Kidney capillary endothelial cell (primary cell): ENCODE measurements at places on chromosomes 4 and X.

DNA sequence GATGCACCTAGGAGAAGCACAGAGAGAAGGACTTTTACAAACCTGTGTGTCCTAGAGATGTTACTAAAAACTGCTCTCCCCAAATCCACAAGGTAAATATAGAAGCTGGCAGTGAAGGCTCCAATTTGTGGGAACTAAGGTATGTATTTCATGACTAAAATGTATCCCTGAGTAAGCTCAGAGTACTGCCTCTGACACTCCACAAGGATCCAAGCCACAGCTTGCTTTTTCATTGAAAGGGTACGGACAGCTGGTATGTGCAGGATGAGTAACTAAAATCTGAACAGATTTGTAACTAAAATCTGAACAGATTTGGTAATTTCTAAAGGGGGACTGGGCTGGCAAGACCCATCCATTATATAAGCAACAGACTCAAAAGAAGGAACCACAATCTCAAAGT lies 187.6 kb downstream of the DCLK2 start:
- no peak for DNase-seq

DNA sequence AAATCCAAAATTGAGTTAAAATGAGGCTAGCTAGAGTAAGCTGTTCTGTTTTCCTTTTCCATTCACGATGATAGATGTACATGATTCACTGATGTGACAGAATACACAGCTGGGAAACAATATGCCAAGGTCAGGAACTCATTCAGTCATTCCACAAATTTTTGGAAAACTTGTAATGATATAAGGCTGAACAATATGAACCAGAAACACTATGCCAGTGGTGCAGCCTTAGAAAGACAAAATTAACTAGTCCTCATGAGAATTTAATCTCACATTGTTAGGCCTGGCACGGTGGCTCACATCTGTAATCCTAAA lies 50.0 kb upstream of the NDST3 start:
- DNase-seq: no peak

- peak; percentile 51 for DNase-seq
Measured at GRCh38 chrX:139932901-139933796, at the start of gene ATP11C. ATP11C (minus strand) TSS chrX:139933053; CDS start chrX:139932042, 1,011 bp downstream.

DNA sequence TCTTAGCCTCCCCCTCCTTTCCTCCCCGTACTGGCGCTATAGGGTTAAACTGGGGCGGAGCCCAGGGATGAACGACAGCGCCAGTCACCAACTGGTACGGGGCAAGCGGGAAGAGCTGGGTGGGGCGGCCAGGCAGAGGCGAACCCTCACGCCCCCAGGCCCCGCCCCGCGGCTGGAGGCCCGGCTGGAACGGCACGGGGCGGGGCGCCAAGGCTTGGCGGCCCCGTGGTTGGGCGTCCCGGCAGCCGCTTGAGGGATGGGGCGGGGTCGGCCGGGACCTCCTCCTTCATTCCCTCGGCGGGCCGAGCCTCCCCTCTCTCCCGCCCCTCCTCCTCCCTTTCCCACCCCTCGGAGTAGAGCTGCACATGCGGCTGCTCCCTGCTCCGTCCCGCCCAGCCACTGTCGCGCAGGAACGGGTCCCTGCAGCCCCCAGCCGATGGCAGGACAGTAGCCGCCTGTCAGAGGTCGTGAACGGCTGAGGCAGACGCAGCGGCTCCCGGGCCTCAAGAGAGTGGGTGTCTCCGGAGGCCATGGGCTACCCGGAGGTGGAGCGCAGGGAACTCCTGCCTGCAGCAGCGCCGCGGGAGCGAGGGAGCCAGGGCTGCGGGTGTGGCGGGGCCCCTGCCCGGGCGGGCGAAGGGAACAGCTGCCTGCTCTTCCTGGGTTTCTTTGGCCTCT lies at the start of gene EDA:
EDA (plus strand) TSS at position 335 of the 678 bp plus-strand sequence.
- DNase-seq: peak; percentile 42

DNA sequence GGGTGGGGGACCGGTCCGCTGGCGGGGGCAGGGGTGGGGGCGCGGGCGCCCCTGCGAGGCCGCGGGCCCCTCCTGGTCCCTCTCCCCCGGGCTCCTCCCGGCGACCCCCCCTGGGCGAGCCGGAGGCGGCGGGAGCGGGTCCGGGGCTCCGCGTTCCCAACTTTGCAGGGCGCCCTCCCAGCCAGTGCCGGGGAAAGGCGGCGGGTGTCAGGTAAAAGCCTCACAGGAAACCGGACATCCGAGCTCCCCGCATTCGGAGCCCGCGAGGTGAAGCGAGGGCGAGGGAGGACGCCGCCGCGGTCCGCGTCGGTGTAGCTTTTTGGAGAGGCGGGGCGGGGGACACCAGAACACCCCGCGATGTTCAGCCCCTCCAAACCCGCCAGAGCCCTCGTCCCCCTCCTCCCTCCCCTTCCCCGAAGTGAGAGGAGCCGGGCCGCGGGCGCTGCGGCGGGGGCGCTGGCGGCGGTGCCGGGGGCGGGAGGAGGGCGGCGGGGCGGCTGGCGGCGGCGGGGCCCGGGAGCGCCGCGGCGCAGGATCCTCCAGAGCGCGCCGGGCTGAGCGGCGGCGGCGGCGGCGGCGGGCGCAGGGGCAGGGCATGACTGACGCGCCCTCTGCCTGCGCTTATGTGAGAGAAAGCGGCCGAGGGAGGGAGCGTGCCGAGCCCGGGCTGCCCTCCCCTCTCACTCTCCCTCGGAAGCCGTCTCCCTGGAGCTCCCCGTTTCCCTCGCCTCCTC lies at the start of gene VEGFC:
VEGFC (minus strand) TSS at position 597 of the 734 bp plus-strand sequence. CDS start 611 bp downstream, outside the sequence.
- DNase-seq: no peak

GRCh38 chrX:33721927-33722326 lies 410.2 kb downstream of the FAM47A start:
- no peak for DNase-seq

DNA sequence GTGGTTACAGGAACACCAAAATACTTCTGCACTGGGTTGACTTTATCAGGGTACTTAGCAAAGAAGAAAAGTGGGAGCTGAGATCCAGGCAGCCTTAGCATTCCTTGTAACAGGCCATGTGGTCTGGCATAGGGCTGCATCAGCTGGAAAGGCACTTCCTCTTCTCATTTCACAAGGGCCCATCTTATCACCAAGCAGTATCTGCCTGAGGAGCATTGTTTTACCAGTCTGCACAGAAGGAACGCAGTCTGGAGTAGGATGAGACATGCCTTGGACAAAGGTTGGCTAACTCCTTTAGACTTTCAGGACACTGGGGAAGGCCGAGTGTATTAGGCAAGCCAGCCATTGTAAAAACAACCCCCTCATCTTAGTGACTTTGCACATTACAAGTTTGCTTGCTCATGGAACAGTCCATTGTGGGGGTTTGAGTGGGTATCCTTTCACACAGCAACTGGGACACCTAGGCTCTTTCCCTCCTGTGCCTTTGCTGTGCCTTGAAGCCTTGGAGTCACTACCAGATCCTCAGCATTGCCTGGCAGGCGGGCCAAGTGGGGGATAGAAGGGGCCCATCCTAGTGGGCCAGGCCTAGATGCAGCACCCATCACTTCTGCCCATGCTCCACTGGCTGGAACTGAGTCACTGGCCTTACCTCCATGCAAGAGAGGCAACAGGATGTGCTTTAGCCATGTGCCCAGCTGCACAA lies 4.6 kb downstream of the SUV39H1 start:
- DNase-seq: no peak

GRCh38 chrX:31331015-31331414 lies 259.2 kb upstream of the FTHL17 start:
- no peak for DNase-seq

DNA sequence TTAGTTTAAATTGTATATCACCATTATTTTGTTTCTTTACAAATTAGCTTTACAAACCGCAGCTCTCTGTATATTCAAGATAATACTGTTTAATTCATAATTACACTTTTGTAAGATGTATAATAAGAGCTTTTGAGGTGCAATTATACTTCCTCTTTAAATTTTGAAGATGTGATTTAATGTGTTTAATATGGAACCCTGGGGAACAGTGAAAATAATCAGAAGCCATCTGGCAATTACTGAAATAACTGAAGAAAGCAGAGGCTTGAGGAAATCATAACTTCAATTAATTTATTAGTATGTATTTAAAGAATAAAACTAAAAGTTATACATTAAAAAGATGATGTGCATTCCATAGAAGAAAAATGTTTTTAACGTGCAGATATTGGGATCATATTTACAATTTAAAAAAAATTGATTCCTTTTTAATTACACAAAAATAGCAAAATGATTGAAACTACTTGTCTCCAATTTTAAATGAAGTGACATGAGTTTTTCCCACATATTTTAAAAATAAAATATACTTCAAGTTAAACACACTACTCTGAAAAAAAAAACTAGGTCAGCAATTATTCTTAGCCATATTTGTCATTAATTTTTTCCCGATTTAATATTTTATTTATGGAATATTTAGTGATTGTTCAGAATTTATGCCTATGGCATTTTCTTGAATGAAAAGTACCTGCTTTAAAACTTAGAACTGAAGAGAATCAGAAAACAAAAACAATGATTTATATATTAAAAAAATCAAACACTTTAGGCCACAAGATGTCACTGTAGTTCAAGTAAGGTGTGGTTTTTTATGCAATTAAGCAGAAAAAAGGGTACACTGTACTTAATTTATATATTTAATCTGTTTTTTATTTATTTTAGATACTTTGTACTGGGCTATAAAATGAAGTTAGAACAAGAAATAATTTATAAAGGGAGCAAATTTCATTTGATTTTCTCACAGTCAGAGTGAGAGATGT lies 942.7 kb upstream of the NDST4 start:
- peak; percentile 22 for DNase-seq

DNA sequence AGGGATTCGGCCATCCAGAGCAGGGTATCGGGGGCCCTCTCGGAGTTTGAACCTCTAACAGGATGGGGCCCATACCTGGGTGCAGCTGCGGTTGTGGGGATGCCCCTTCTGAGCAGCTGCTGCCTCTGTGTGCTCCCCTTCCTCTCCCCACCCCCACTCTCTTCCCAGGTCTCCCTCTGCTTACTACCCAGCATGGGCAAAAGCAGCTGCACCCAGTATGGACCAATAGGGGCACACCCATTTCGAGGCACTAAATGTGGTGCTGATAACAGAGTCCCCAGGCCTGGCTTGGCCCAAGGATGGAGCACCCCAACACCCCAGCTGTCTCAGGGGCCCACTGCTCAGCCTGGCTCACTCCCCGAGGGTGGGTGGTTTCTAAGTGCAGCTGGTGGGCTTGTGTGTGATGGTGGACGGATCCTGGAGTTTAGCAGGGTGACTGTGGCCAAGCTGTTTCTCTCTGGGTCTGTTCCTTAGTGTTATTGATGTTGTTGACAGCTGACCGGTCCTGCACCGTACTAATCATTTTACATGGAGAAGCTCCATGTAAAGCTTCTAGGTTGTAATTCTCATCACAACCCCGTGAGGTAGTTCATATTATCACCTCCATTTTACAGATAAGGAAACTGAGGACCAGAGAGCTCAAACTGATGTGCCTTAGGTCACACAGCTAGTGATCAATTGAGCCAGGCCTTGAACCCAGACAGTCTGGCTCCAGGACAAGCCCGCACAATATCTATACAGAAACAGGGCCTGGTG lies 13.1 kb upstream of the KIAA0232 start:
- DNase-seq: no peak

GRCh38 chr4:46852800-46853199 lies 56.2 kb downstream of the COX7B2 start:
- DNase-seq: no peak

GRCh38 chrX:130885508-130885907 lies 17.5 kb downstream of the ENOX2 start:
- DNase-seq: no peak

DNA sequence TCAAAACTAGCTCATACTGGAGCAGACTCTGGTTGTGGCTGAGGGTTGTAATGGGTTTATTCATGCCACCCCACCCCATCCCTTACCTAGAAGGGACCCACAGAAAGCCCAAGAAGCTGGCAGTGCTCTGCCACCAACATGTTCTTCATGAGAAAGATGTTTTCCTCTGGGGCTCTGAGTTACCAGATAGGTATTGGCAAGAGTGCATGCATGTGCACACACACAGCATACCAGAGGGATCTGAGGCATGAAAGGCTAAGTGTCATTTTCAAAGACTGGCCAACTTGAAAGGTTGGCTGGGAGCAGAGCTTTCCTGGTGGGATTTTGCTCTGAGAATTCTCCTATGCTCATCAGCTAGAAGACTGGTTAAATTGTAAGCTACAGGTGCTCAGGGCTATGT lies 65.2 kb downstream of the PHOX2B start:
- DNase-seq: no peak

DNA sequence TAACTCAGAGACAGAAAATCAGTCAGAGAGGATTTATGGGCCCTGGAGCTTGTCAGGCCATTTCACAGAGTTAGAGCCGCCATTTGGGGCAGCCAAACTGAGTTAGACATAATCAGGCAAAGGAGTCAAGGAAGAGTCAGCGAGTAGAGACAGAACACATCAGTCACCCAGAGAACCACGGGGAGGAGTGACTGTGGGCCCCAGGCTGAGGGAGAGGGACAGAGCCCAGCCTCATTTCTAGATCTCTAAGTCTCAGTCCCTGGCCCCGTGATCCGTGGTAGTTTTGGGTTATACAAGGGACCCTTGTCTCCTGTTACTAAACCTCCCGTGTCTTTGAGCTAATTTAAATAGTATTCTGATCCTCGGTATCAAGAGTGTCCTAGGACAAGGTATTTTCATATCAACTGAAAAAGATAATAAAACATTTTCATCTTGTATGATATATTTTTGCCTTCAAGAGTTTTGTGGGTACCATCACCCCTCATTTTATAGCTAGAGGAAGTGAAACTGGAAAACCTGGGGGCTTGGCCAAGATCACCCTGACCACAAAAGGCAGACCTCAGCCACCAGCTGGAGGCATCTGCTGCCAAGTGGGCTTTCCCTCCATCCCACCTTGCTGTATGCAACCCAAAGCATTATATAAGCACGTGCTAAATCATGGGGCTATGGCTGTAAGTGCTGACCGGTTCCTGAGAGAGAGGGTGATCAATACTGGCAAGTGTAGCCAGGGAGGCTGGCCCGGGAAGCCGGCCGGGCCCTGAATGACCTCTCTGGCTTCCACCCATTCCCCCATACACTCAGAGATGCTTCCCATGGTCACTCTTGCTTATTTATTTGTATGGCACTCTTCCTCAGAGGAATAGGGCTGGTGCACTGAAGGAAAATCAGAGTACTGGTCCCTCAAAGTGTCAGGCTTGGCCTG lies 204.1 kb downstream of the BCOR start:
- DNase-seq: no peak

DNA sequence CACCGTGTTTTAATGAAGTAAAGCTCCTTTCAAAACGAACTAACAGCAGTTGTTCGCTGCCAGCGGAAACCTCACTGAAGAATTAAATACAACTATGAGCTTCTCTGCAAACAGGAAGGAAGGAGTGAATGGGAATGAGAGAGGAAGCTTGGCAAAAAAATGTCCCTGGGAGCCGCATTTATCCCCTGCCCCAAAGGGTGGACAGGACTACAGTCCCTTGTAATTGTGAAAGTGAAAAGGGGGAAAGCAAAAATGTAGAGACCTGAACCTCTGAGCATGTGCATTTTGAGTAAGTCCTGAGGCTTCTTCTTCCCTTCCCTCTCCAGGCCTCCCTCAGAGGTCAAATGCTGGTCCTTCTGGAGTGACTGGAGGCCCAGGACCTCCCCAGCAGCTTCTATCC lies 53.8 kb upstream of the BMP2K start:
- DNase-seq: no peak

- no peak for DNase-seq
Measured at GRCh38 chrX:43940816-43941474, 32.2 kb downstream of the NDP start.
